ENCODE measurements at places on chromosomes 6 and 20.

- no peak for DNase-seq
Observed at GRCh38 chr6:156943816-156944215, 166.6 kb downstream of the ARID1B start.

- no peak for DNase-seq
Observed at GRCh38 chr6:45422503-45423110, 44.9 kb upstream of the SUPT3H start.

DNA sequence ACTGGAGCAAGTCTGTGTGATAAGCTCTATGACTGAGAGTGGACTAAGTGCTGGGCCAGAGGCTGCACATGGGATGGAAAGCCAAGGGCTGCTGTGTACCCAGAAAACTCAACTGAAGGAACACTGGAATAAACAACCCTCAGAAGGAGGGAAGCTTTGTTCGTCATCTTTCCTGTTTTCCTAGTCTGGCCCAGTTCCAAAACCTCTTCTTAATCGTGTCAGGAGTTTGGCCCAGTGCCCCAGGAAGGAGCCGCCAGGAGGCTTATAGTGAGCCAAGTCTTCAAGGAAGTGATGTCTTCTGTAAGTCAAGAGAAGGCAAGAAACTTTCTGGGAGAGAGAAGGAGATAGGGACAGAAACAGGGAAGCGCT, 23.3 kb upstream of the TOP1 start:
- peak; percentile 40 for DNase-seq

DNA sequence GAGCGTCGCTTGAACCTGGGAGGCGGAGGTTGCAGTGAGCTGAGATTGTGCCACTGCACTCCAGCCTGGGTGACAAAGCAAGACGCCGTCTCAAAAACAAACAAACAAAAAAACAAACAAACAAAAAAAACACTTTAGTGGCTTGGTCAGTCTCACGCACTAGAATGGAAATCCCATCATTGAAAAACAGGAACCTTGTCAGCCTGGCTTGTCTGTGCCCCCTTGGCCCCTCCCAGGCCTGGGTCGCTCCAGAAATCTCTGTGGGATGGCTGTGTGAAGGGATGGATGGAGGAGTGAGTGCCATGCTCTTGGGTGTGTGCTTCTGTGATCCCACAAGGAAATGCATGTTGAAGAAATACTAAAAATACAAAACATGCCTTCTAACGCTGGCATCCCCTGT, 20.9 kb upstream of the NAA20 start:
- DNase-seq, result no peak

- no peak for DNase-seq
Observed at GRCh38 chr6:106735136-106735633, 105.8 kb downstream of the QRSL1 start.

- DNase-seq, result no peak
Observed at GRCh38 chr6:1713016-1713600, 103.4 kb downstream of the FOXC1 start.
